Stimulated activated CD4-positive, alpha-beta T cell treated with anti-CD3 and anti-CD28 coated beads, Interleukin-1b, Interleukin-23, amount 100 ng/mL, for 1 hour (primary cell): ENCODE measurements at places on chromosomes 1 and 21.

GRCh38 chr1:225435957-225436392 lies 8.1 kb upstream of the LBR start:
- no peak for DNase-seq

DNA sequence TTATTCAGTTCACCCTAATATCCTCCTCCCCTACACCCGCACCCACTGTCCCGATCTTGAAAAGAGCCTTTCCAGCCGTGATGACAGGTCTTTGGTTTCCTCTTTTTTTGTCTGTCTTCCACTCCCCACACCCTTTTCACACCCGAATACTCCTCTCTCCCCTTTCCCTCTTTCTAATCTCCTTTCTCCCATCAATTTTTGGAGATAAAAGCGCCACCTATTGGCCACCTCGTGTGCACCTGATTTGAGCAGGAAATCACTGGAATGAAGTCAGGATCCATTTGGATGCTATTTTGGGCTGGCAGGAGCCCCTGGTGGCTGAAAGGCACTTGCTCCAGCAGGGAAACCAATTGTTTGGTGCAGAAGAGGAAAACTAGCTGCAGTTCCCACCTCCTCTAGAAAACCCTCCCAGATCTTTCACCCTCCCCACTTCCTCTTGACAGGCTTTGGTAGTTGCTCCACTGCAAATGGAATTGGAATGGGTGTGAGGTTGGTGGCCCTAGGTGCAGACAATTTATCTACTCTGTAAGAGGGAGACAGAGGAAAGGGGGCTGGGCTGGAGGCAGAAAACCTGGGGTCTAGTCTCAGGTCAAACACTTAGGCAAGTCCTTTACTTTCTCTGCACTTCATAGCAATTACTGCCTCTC lies 8.4 kb downstream of the FOXE3 start:
- DNase-seq: no peak

- no peak for DNase-seq
Measured at GRCh38 chr1:160726498-160727315, 12.3 kb upstream of the SLAMF7 start.

DNA sequence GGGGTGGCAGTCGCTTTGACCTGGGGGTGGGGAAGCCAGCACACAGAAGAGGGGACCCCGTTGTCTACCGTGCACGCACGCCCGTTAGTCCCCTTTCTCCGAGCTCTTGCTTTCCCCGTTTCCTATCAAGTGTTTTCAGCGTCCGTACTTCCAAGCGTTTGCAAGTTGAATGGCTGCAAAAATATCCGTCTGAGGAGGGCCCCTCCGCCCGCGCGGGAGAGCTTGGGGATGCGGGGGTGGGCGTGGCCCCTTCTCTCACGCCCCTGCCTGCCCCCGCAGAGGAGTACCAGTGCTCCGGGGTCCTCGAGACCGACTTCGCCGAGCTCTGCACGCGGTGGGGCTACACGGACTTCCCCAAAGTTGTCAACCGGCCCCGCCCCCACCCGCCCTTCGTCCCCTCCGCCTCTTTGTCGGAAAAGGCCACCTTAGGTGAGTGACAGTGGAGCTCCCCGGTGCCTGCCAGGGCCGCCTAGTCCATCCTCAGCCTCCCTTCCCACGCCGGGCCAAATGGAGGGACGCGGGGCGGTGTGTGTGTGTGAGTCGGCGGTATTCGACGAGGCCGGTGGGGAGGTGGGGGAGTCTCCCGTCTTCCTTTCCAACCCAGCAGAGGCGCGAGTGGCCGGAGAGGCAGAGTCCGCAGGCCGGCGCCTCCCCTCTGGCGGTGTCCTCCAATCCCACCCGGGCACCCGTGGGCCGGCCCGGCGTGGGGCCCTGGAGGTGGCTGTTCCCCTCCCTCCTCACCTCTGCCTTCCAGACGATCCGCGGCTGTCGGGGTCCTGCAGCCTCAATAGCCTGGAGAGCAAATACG lies 3.4 kb downstream of the LRRC71 start:
- DNase-seq: no peak

DNA sequence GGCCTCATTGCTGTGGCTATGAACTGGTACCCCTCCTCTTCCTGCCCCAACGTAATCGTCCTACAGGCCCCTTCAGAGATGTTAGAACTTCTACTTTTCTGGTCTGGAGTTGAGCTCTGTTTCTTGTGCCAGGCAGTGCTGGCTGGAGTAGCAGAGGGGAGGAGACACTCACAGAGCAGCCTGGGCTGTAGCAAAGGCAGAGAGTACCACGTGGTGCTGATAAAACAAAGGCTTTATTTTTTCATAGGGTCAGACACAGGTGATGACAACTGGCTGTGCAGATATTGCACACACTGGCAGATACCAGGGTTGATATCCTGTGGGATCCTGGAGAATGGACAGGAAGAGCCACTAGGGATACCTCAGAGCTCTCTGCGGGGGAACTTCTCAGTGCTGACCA lies 23.2 kb downstream of the CRCT1 start:
- DNase-seq: no peak

- no peak for DNase-seq
Measured at GRCh38 chr1:173410133-173410793, 66.9 kb upstream of the PRDX6 start.

GRCh38 chr1:184156521-184157393 lies 105.2 kb downstream of the TSEN15 start:
- no peak for DNase-seq

GRCh38 chr1:23426828-23427227 lies 2.3 kb upstream of the TCEA3 start:
- no peak for DNase-seq

DNA sequence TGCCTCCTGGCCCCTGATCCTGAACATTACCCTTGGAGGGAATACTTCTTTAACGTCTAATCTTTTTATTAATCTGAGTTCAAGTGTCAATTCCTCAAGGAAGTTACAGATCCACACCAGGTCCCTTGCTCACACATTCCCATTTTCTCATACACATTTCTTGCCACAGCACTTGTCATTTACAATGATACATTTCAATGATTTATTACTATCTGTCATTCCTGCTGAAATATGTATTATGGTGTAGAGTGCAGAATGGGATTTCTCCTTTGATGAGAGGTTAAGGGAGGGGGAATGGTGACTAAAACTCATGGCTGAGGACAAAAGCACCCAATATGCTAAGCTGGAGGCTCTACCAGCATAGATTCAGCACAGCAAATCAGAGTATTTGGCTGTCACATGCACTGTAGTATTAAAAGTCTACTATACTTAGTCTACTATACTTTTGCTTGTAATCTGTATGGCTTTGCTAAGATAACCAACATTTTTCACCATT lies 982.5 kb downstream of the TTLL7 start:
- DNase-seq: no peak

DNA sequence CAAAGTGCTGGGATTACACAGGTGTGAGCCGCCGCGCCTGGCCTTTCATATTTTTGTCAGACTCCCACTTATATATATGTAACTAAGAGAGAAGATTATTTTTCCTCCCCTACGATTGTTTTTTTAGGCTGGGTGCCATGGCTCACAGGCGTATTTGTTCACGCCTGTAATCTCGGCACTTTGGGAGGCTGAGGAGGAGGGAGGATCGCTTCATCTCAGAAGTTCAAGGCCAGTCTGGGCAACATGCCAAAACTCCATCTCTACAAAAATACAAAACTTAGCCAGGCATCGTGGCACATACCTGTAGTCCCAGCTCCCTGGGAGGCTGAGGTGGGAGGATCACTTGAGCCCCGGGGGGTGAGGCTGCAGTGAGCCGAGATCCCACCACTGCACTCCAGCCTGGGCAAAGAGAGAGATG lies 23.9 kb upstream of the ITLN2 start:
- DNase-seq: no peak

GRCh38 chr1:23664837-23665795 lies 26.5 kb upstream of the RPL11 start:
- no peak for DNase-seq

GRCh38 chr1:118650107-118650807 lies 337.9 kb downstream of the TBX15 start:
- no peak for DNase-seq

- DNase-seq: no peak
Measured at GRCh38 chr1:198620218-198620617, 18.6 kb upstream of the PTPRC start.

DNA sequence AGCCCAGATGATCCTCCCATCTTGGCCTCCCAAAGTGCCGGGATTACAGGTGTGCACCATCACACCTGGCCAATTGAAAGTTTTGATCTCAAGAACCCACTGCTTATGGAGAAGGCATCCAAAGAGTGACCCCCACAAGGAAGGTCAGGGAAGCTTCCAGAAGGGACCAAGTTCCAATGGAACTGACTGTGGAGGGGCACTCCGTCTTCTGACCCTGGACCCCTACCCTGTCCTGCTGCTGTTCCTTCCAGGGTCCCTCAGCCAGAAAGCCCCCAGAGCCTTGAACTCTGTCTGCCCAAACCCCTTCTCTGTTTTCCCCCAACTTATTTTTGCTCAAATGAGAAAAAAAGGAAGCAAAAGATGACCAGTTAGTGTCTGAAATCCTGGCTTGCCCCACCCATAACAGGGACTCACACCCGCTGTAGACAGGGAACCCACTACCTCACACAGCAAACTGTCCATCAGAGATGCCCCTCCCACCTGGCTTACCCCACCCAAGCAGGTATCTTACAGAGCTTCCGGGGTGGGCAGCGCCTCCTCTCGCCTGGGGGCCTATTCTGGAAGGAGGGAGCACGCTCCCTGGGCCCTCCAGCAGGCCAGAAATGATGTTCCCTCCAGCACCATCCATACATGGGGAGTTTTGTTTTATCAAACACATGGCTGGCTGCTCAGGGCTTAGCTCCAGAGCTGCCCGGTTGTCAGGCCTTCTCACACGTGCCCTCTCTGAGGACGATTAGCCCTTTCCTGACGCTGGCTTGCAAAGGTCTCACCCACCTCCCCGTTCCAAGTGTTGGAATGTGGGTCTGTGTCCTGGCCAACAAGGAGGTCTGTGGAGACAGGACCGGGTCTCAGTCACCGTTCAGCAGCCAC lies 3.1 kb upstream of the WNT3A start:
- DNase-seq: no peak

GRCh38 chr21:41199123-41199522 lies 31.2 kb downstream of the BACE2 start:
- DNase-seq: no peak

- DNase-seq: no peak
Measured at GRCh38 chr1:218219460-218219859, 65.6 kb upstream of the RRP15 start.

- no peak for DNase-seq
Measured at GRCh38 chr1:21605964-21606705, 63.0 kb downstream of the RAP1GAP start.

DNA sequence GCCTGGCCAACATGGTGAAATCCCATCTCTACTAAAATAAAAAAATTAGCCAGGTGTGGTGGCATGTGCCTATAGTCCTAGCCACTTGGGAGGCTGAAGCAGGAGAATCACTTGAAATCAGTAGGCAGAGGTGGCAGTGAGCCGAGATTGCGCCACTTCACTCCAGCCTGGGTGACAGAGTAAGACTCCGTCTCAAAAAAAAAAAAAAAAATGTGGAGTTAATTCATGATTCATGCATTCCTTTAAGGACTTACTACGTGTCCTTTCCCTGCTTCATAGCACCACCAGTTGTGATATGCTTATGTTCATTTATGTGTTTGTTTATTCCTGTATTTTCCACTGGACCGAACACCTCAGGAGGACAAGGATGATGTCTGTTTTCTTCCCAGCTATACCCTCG lies 12.7 kb upstream of the PRELP start:
- DNase-seq: no peak

GRCh38 chr1:18515120-18515667 lies 34.5 kb downstream of the KLHDC7A start:
- no peak for DNase-seq

DNA sequence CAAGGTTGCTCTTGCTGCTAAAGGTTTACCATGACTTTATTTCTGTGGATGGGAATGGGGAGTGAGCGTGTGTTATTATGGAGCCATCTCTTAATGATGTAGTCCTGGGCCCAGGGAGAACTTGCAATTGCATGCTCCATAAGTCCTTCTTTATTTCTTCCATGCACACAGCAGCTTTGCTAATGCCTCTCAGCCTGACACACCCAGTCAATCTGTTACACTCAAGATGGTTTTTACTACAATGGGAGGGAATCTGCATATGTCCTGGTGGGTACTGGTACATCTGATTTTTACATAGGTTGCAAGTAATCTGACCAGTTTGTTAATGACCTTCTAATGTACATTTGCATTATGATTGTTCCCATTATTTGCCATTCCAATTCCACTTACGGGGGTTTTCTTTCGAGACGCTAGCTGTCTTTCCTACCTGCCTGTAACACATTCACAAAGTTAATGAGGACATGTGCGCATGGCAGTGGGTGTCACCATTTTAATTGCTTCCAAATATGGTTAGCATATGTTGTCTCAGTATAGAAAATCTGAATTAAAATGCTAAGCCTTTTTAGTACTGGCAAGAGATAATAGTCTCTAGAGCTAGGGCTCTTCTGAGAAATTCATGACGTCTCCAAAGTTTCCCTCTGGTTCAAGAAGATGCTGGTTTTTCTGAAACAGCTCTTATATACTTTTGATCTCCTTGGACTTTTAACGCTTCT lies 188.2 kb downstream of the GRIK1 start:
- DNase-seq: no peak

DNA sequence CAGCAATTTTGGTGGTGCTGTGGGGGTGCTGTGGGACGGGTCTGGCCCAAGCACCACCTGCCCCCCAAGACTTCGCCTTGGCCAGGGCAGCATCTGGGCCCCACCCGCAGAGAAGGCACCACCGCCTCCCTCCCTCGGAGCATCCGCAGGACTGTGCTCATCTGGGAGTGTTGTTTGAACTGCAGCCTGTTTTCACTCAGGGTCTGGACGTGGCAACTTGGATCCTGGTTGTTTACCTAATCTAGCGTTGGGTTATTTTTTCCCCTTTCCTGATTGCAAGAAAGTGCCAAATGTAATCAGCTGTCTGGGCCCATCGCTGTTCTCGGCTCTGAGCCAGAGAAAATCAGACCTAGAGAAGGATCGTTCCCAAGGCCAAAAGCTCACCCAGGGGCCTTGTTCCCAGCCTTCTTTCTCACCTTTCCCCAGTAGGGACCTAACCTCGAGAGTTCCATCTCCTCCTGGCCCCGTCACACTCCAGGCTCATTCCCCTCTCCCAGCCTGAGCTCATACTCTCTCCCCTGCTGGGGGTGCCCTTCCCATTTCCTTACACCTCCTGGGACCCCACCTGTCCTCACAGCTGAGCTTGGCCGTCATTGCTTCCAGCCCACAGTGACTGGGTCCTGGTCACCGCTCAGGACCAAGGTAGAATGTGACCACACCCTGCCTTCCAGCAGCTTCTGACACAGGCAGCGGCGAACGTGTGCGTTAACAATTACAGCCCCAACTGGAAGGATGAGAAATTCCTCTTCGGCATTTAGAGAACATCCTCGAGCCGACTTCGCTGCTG lies 72.0 kb upstream of the FAM20B start:
- DNase-seq: no peak
